ENCODE measurements at places on chromosomes 5 and 9.

DNA sequence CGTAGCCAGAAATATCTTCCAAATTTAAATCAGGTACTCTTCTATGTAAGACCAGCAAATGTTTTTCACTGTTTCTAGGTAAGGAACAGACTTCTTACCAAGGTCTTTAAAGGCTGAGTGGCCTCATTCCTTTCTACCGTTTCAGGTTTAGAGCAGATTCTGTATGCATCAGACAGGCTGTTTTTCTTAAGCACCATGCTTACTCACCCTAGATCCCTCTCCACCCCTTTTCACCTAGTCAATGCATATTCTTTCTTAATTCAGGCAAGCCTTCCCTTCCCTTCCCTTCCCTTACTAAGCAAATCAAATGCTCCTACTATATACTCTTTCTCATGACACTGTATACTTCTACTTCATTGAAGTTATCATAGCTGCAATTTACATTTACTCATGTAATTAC lies 70.7 kb downstream of the RFX3 start:
- DNase-seq = no peak

DNA sequence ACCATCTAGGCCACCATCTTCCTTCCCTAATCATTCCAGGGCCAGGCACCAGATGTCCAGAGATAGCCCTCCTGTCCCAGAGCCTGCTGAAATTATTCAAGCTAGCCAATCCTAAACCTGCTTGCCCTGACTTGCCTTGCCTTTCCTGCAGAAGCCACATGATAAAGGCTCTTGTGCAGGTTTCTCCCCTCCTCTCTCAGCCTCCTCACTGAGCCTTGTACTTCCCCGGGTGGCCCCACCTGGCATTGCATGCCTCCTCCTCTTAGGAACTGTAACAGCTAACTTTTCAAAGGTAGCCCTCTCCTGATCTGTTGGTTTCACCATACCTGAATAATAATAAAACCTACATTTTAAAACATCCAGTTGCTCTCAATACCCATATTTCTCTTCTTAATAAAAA lies 42.6 kb downstream of the DIRAS2 start:
- DNase-seq = no peak

- no peak for DNase-seq
Measured at GRCh38 chr5:154479944-154480750, 2.1 kb upstream of the HAND1 start.

DNA sequence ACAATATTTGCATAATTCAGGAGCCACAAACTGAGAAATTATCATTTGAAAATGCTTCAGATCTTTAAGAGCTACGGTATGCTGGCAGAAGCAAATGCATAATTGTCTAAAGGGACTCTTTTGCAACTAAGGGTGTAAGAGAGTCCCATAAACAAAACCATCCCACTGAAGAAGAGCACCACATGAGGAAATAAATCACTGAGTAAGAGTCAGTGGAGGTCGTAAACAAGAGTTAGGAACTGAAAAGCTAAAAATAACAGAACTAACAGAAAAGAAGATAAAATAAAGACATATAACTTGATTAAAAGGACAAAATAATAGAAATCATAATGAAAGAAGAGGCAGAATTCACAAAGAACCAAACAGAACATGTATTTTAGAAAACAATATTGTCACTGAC lies 3.5 kb upstream of the SMC2 start:
- DNase-seq = no peak

GRCh38 chr5:103667068-103667467 lies 104.5 kb upstream of the NUDT12 start:
- DNase-seq = no peak

DNA sequence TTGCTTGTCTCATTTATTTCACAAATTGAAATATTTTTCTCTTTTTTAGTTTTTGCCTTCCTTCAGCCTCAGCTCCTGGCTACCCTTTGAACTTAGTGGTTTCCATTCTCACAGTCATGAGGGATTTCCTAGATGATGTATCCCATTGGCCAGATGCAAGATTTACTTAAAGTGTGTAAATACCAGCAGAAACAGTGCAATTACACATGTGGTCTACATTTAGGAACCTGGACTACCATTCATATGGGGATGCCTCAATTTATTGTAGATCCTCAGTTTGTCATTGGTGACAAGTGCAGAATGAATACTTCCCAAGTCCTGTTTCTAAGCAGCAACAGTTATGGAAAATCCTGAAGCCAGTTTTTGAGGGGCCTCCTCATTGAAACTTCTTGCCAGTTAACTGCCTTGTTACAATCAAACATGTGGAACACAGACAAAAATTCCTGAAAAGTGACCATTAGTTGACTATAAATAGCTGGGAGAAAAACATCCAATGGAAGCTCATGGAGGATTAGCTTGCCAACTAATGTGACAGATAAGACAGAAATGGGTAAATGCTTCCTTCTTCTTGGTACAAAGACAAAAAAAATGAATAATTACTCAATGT lies 113.6 kb upstream of the FER start:
- DNase-seq = no peak

DNA sequence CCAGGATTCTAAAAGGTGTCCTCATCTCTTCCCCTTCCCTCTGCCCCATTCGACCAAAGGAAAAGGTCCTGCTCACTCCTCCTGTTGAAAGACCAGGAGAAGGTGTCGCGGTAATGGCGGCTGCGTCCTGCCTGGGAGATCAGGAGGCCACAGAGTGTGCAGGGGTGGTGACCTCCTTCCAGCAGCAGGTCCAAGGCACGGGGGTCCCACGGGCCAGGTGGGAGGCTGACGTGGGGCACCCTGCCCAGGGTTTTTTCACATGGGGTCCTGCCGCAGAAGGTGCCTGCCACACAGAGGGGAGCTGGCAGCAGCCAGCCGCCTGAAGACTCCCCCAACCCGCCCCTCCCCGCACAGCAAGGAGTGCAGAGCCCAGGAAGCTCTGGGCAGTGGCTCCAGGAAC lies 22.2 kb upstream of the ADAMTS2 start:
- DNase-seq = no peak

GRCh38 chr5:146520731-146521130 lies 4.7 kb upstream of the GPR151 start:
- DNase-seq = no peak

- DNase-seq = no peak
Measured at GRCh38 chr5:11531811-11532555, 372.3 kb downstream of the CTNND2 start.

GRCh38 chr5:75367401-75367800 lies 30.4 kb downstream of the HMGCR start:
- no peak for DNase-seq

DNA sequence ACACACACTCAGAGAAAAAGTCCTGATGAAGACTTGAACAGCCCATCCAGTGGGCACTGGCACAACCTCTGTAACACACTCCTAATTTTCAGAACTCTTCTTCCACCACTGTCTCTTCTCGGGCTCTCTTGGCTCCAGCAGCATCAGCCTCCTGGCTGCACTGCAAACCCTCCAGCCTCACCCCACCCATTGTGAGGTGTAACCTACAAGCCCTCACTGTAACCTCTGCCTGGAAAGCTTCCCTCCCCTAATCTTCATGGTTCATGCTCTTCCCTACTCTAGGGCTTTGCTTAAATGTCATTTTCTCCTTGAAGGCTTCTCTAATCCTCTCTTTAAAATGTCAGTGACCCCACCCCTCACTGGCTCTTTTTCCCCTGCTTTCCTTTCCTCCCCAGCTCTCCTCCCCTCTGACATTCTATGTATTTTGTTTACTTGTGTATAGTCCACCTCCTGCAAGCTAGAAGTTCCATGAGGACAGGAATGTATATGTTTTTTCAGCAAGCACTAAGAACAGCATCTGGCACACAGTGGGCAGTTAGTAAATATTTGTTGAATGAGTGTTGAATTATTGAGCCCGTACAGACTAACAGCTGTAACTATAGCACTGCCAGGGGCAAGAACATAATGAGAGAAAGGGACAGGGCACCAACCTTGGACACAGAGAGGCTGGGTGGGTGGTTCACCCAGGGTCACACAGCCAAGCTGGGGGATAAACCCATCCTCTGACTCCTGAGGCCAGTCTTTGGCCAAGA lies 76.4 kb downstream of the ESM1 start:
- no peak for DNase-seq

GRCh38 chr9:122218935-122219855 lies 9.6 kb downstream of the LHX6 start:
- no peak for DNase-seq

- no peak for DNase-seq
Measured at GRCh38 chr9:90477535-90477934, 165.1 kb downstream of the DIRAS2 start.

DNA sequence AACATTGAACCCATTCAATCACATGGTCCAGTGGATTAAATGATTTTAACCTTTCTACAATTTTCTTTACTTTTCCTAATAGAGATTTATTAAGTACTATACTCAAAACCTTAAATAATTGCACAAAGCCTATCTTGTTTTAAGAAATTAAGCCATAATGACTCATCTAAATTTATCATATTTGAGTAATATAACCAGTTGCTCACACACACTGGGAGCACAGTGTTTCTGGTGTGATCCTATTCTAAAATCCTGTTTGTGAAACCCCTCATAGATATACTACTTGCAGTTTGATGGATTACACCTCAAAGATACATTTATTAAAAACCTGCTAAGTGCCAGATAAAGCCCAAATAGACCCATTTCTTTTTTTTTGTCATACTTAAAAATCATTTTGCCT lies 668.3 kb upstream of the CDH18 start:
- DNase-seq = no peak

DNA sequence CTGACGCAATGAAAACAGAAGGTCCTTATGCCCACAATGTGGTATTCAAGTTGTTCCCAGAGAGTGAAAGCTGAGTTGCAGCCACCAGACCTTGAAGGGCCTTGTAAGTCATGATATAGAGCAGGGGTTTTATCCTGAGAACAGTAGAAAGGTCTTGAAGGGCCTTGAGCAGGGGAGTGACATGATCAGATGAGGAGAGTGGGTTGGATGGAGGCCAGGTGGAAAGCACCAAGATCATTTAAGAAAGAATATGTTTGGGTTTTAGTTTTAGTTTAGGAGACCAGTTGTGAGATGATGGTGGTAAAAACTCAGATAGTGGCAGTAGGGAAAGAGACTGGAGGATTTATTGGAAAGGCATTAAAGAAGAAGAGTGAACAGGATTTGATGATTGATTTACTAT lies 5.9 kb downstream of the ITGA2 start:
- DNase-seq = no peak

Measured in stimulated activated CD4-positive, alpha-beta T cell treated with anti-CD3 and anti-CD28 coated beads, Interleukin-15, amount 100 ng/mL, for 1 hour (primary cell).